ENCODE measurements at places on chromosomes 2 and 18. TPM values are rescaled to one million over a fixed set of nuclear protein-coding genes. Genes with fewer than 3 reads are reported as not detected.

Gene EPHA4
- total RNA-seq: 15.7 TPM

Gene ADNP2
- 16.0 TPM for total RNA-seq

Gene ERFE
- not detected for total RNA-seq

Gene MC4R
- not detected for total RNA-seq

Gene C18orf63
- total RNA-seq: not detected

Gene CD207
- not detected for total RNA-seq

Gene IL37
- not detected for total RNA-seq

Gene CHST9
- total RNA-seq: 0.16 TPM

Gene XDH
- total RNA-seq: 57.9 TPM

Gene DYSF
- total RNA-seq: 3.7 TPM

Gene SOX11
- 0.40 TPM for total RNA-seq

Gene PTMA
- total RNA-seq: 643 TPM

Gene RPRD1A
- 59.9 TPM for total RNA-seq

Gene DQX1
- 32.4 TPM for total RNA-seq

Gene TXNDC2
- not detected for total RNA-seq

Gene CHRNG
- not detected for total RNA-seq

Gene MYCN
- total RNA-seq: 7.0 TPM

Gene GAREM1
- total RNA-seq: 29.2 TPM

Gene CCDC102B
- total RNA-seq: 1.5 TPM

Gene STON1
- total RNA-seq: 39.2 TPM

Gene KCNK3
- total RNA-seq: 0.64 TPM

Gene NEU2
- not detected for total RNA-seq

Gene DES
- total RNA-seq: 1,000 TPM

Gene EGR4
- not detected for total RNA-seq

Gene SGPP2
- 26.5 TPM for total RNA-seq

Gene TTC27
- 11.6 TPM for total RNA-seq

Gene DOK1
- total RNA-seq: 19.1 TPM

Gene MOCOS
- total RNA-seq: 5.7 TPM

Gene LYG2
- total RNA-seq: not detected

Gene EVA1A
- not detected for total RNA-seq

Gene HMSD
- total RNA-seq: not detected

Gene HOXD13
- total RNA-seq: not detected

Gene ERMN
- total RNA-seq: not detected

Gene ARMC9
- 11.5 TPM for total RNA-seq

All from transverse colon (tissue), 4 donors.